ENCODE measurements at places on chromosomes 7 and 10.

DNA sequence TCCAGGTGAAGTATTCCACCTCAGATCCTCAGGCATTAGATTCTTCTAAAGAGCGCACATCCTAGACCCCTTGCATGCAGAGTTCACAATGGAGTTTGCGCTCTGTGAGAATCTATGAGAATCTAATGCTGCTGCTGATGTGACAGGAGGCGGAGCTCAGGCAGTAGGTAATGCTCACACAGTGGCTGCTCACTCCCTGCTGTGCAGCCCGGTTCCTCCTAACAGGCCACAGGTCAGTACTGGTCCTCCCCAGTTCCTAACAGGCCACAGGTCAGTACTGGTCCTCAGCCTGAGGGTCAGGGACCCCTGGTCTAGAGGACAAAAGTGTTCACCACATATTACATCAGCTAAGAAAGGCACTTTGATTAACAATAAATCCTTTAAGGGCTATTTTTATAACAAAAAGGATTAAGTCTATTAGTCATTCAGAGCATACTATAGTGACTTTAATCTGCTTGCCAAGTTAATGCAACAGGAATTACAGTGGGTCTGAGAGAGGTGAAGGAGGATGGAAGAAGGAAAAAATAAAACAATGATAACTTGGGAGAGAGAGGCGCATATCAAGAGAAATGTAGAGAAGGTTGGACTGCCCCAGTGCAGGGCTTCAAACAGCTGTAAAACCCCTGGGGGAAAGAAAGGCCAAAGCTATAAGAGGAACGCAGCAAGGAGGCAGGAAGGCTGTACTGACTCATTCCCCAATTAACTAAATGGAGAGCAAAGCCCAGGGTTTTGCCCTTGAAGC is 49.2 kb downstream of the CUL2 start:
- no peak for DNase-seq

DNA sequence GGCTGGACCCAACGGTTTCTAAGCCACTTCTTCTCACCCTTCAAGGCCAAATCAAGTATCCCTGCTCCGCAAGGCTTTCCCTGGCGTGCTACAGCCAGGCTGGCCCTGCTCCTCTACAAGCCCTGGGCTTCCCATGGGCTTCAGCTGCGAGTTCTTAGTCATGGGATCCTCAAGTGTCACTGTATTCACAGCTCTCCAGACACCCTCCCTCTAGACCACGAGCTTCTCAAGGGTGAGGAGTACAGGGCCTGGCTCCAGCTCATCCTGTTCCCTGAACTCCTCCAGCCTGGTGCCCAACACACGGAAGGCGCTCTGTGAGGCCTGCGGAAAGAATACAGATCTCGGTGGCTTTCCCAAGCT is 38.8 kb downstream of the FAM53B start:
- DNase-seq, result no peak

GRCh38 chr7:98314469-98314868 is 33.0 kb downstream of the BRI3 start:
- DNase-seq, result peak; percentile 8

- no peak for DNase-seq
Measured at GRCh38 chr10:121165276-121165675, 314.1 kb downstream of the WDR11 start.

- DNase-seq, result peak; percentile 55
Measured at GRCh38 chr10:97759158-97759887, 12.5 kb downstream of the SFRP5 start.

- no peak for DNase-seq
Measured at GRCh38 chr10:103792547-103792946, 62.8 kb downstream of the SH3PXD2A start.

- no peak for DNase-seq
Measured at GRCh38 chr10:124213471-124213870, 120.1 kb upstream of the CHST15 start.

- no peak for DNase-seq
Measured at GRCh38 chr10:504121-504611, 185.3 kb downstream of the DIP2C start.

GRCh38 chr10:86868353-86868752 is 89.1 kb downstream of the MMRN2 start:
- DNase-seq, result no peak

DNA sequence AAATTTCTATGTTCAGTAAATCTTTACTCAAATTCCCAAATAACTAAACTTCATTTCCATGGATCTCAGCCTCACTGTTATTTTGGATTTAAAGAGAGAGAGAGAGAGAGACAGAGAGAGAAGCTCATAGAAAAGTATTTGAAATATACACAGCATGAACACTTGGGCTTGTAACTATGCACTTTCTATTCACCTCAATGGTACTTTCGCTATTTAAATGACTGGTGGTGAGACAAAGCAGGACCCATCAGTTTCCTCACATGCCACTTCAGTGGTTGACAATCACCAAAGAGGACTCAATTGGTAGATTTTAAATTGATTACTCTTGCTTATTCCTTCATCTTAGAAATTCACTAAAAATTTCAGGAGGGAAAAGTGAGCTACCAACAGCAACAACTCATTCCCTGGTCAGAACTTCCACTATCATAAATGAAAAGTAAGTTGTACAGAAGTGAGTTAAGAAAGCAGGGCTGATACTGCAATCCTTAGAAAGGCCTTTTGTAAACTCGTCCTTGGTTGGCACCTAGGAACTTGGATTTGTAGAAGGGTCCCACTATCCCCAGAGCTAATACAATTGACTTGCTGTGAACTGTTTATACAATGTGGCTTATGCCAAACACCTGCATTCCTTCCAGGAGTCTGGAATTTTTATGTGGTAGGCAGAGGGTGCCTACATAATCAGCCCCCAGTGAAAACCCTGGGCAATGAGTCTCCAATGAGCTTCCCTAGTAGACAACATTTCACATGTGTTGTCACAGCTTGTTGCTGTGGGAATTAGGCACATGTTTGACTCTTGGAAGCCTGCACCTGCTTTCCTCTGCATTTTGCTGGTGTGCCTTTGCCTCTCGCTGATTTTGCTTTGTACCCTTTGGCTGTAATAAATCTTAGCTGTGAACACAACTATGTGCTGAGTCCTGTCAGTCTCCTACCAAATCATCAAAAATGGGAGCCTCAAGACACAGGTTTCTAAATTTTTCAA is 10.8 kb downstream of the ERLIN1 start:
- no peak for DNase-seq

- no peak for DNase-seq
Measured at GRCh38 chr10:33309406-33309805, 25.1 kb downstream of the NRP1 start.

- no peak for DNase-seq
Measured at GRCh38 chr7:128299109-128299607, 44.5 kb downstream of the RBM28 start.

DNA sequence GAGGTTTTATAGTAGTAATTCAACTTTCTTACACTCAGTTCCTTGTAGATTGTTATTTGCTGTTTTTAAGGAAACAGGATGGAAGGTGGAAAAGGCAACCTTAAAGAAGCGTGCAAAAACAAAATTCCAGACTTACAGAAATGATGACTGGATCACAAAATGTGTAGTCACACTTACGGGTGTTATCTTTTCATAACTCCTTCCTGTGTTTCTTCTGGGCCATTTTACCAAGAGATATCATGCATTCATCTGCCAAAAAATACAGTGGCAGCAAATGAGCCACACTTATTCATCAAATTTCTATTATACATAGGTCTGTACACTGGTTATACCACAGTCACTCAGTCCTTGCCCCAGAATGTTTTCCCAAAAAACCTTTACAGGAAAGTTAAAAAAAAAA is 94.3 kb upstream of the IL6 start:
- no peak for DNase-seq

DNA sequence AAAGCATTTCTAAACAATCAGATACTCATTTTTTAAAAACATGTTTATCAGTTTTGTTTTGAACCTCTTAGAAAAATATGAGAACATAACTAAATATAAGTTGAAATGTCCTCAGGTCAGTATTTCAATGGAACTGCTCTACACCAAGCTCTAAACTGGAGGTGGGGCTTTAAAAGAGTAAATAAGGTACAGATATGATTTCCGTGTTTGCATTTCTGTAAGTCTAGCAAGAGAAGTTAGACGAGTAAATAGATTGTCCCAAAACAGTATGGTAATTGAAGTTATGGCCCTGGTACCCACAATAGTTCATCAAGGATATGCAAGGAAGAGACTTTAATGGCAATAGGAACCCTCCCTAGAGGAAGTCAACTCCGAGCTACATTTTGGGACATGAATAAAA is 115.1 kb upstream of the AKR1E2 start:
- DNase-seq, result no peak

- DNase-seq, result no peak
Measured at GRCh38 chr10:49333192-49333591, 34.2 kb downstream of the C10orf71 start.

DNA sequence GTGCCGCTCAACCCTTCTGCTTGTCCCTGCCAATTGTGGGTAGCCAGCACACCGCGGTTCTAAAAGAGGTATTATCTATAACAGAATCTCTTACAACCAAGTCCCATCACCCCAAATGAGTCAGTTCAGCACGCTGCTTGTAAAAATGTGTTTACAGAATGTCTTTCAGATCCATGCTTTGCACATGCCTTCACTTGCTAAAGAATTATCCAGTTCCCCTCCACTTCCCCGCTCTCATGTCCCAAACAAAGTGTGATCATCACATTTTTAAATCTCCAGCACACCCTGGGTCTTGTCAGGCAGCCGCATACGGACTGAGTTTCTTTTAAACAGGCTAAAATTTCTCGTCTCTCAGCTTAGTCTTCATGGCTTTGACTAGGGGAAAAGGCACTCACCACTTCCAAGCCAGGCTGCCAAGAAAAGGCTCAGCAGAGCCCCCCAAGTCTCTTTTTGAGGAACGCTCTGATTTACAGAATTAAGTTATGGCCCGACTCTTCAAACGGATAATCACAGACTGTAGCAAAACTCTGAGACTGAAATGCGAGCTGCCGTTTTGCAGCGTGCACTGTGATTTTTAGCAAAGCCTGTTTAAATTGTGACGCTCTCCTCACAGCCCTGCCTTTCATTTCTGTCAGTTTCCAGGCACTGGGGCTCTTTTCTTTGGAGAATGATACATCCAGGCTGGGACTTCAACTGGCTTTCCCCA is 29.8 kb upstream of the FGFR2 start:
- no peak for DNase-seq

DNA sequence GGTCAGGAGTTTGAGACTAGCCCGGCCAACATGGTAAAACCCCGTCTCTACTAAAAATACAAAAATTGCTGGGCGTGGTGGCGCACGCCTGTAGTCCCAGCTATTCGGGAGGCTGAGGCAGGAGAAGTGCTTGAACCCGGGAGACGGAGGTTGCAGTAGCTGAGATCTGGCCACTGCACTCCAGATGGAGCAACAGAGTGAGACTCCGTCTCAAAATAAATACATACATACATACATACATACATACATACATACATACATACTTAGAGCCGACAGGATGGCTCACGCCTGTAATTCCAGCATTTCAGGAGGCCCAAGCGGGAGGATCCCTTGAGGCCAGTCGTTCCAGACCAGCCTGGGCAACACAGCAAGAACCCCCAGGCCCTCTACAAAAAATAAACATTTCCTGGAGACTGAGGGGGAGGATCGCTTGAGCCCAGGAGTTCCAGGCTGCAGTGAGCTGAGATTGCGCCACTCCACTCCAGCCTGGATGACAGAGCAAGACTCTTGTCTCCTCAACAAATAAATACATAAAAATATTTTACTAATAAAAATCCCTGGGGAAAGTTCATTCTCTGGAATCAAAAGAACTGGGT is 90.9 kb upstream of the TNRC18 start:
- no peak for DNase-seq

DNA sequence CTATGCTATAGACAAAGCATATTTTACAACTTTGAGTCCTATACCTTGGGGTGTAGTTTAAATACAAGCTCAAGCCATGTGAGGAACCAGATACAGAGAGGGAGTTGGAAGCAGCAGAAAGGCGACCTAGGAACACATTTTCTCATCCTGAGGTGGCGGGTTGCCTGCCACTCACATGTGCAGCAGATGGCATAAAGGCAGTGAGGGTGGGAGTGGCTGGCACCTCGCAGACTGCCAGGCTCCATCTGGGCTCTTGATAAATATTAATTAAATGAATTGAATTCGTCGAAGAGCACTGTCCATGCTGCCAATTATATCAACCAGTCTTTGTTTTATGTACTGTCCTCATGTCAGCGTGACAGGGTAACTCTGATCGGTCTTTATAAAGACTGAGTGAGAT is 79.0 kb upstream of the SEMA3C start:
- DNase-seq, result no peak

- DNase-seq, result no peak
Measured at GRCh38 chr7:125561006-125561405, 631.4 kb upstream of the POT1 start.

DNA sequence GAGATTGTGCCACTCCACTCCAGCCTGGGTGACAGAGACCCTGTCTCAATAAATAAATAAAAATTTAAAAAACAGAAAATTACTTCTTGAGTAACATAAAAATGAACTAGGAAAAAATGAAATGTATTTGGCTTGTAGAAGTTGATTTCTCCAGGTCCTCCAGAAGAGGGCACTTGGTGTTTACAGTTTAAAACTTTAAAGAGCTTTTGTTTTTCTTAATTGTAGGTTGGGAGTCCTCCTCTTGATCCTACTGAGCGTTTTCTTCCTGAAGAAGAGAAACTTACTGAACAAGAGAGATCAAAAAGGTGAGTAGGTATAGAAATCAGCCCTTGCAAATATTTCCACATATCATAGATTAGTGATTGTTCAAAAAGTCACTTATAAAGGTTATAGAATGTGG is 16.2 kb downstream of the KIFBP start:
- peak; percentile 55 for DNase-seq

- no peak for DNase-seq
Measured at GRCh38 chr10:55782181-55782580, 578.9 kb downstream of the ZWINT start.

DNA sequence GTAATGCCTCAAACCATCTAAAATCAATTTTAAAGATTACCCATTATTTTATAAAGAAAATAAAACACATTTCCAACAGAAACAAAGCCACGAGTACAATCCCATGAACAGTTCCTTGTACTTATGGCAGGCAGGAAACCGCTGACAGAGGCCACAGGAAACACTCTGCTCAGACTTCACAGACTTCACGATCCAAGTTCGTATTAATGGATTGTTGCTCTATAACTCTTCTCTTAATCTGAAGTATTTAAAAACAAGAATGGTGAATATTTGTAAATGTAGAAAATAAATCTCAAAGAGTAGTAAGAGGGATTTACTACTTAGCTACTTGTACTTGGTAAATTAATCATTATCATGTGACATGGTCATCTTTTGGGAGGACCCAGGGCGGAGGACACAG is 78.3 kb downstream of the SNX10 start:
- DNase-seq, result peak; percentile 74

All from KBM-7 (cell line).